ENCODE measurements at places on chromosomes 4 and X.

DNA sequence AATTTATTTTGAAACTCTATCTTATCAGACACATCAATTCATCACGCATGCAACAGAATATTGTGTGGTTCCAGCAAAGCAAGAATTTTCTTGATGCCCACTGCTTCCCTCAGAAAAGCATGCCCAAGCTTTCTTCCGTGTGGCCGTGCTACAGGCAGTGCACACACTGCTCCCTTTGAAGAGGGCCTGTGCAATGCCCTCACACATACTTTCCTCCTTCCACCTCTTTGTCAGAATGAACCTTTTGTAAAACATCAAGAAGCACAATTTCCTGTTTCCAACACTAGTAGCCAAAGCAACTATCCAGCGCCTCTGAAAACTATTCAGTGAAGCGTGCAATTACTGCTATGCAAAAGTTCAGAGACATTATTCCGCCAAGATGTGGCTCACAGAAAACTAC lies 201.7 kb downstream of the NLGN4X start:
- no peak for DNase-seq

- DNase-seq = no peak
These were observed 108.9 kb downstream of the NR3C2 start for GRCh38 chr4:148333265-148333664.

GRCh38 chr4:3261411-3262207 lies 12.7 kb downstream of the MSANTD1 start:
- DNase-seq = no peak

GRCh38 chr4:61143461-61143860 lies 56.7 kb upstream of the ADGRL3 start:
- no peak for DNase-seq

DNA sequence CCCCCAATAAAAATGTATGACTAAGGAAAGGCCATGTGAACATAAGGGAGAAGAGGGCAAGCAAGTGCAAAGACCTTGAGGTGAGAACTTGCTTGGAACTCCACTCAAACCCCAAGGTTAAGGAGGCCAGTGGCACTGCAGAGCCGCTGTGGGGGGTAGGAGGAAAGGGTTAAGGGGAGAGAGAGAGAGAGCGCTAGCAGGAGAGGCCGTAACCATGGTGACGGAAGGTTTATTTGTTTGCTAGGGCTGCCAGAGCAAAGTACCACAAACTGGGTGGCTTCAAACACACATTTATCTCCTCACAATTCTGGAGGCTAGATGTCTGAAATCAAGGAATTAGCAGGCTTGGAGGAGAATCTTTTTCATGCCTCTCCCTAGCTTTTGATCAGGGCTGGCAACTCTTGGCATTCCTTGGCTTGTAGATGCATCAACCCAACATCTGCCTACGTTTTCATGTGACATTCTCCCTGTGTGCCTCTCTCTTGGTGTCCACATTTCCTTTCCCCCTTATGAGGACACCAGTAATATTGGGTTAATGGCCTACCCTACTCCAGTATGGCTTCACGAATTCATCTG lies 35.2 kb downstream of the SMIM20 start:
- no peak for DNase-seq
